ENCODE measurements at places on chromosomes 13 and 19. TPM values are rescaled to one million over a fixed set of nuclear protein-coding genes. Genes with fewer than 3 reads are reported as not detected.

Gene CACNG8
- 0.17 TPM for total RNA-seq

Gene LYPD3
- total RNA-seq = 0.20 TPM

Gene ZNF699
- 10.9 TPM for total RNA-seq

Gene C3
- 157 TPM for total RNA-seq

Gene C1QTNF9
- not detected for total RNA-seq

Gene ERICH6B
- not detected for total RNA-seq

Gene NACC1
- 36.5 TPM for total RNA-seq

Gene POSTN
- total RNA-seq = 1.6 TPM

Measured in renal cortical epithelial cell (primary cell).